Gastrocnemius medialis (tissue), 4 donors: ENCODE measurements at places on chromosomes 13 and 19. TPM values are rescaled to one million over a fixed set of nuclear protein-coding genes. Genes with fewer than 3 reads are reported as not detected.

Gene ZNF414
- 9.1 TPM for total RNA-seq

- no peak for DNase-seq
Measured at GRCh38 chr13:21670006-21670882, 629 bp upstream of the FGF9 start.

Gene TEKTIP1
- not detected for total RNA-seq

Gene ZNF66
- 2.1 TPM for total RNA-seq
